ENCODE measurements at places on chromosomes 2 and 18.

DNA sequence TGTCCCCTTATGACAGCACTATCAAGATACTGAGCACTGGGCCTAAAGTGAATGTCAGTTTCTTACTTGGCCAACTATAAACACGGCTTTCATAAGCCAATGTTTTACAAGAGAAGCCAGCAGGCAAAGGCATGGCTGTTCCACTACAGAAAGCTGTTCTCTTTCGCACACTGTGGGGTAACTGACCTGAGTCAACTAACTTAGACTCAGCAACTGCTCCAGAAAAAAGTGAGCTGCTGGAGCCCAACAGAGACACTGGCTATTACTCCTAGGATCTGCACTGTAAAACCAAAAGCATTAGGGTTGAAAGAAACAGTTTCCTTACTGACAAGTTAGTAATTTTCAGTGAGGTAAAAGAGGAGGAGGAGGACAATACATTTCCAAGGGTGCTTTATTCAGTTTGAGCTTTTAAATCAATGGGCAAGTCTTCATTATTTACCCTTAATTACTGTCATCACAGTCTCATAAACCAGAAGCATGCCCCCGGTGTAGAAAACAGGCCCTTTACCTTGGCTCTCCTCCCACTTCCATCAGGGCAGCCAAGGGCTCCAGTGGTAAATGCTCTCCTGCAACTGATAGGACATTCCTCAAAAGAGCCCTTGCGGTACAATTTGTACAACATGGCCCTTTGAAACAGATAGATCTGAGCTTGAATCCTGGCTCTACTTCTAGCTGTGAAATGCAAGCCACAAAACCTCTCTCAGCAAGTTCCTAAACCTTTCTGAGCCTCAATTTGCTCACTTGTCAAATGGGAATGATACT is 275.7 kb downstream of the PDE11A start:
- DNase-seq: no peak

DNA sequence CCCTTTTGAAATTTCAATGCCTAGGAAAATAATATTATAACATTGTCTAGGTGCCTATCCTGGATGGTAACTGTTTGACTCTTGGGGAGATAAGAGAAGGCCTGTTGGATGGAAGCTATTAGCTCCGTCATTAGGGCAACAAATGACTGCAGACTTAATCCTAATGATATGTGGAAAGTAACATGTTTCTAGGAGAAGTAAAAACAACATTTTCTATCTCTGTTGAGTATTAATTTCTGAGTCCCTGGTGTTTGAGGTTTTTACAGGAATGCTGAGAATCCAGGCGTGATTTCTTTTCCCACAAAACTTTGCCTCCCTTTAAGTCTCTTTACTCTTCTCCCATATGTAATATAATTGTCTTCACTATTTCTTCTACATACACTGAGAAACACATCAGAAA is 159.1 kb downstream of the GALNT1 start:
- DNase-seq: no peak

- DNase-seq: no peak
Measured at GRCh38 chr2:136766073-136766404, 694 bp downstream of the THSD7B start.

DNA sequence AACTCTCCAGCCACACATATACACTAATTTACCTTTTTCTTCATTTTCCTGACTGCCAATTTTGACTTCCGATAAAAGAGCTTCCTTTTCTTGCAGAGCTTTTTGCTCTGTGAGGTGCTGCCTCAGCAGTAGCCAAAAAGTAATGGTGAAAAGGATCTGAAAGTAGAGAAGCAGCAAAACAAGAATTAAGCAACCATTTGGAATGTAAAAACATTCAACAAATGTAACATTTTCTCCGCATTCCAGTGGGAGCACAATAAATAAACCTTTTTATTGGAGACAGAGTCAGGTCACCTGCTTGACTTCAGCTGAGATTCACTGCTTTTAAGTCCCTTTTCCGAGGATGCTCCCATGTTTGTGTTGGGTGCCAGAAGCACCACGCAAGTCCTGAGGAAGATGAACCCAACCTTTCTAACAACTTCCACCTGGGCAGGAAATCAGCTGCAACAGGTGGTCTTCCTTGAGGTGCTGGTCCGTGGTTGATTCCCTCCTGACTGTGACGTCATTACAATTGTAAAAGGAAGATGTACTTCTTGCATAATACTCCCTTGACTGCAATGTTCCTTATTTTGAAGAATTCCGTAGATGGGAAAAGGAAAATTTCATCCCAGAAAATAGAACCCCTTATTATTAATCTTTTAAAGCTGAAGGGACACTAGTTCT is 265.5 kb downstream of the NAPG start:
- DNase-seq: no peak

DNA sequence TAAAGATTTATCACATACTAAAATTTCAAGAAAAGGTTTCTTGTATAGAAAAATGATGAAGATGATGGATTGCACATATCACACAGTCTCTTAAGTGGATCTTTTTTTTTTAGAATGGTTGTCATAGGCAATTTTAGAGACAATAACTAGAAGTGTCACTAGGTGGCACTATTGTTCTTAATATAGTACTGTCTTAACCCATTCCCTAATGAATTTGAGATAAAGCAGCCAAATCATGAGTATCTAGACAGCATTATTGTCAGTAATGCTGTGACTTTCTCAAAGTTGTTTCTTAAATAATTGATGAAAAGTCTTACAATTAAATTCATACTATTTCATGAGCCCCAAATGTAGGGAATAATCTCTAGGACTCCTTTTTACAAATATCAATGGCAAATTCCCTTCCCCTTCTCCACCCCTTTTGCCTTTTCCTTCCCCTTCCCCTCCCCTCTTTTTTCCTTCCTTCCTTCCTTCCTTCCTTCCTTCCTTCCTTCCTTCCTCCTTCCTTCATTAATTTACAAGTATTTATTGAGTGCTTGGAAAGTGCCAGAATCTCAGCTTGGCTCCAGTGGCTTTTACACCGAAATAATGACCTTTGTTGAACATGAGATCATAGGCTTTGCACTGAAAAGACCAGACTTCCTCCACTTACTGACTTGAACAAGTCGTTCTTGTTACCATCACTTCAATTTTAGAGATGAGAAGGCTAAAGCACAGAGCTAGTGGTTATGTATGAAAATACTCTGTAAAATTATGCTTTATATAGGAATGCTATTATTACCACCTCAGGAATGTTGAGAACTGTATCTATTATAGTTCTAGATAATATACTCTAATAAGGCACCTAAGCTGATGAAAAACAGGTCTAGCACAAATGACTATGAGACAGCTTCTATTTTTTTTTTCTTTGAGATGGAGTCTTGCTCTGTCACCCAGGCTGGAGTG is 19.8 kb downstream of the MYL12B start:
- DNase-seq: no peak

GRCh38 chr2:144411473-144411872 is 108.4 kb downstream of the ZEB2 start:
- no peak for DNase-seq

All from GM12864 (cell line).